ENCODE measurements at places on chromosomes 7 and 10. TPM values are rescaled to one million over a fixed set of nuclear protein-coding genes. Genes with fewer than 3 reads are reported as not detected.

Gene RET
- total RNA-seq: 0.07 TPM

- no peak for DNase-seq
Observed at GRCh38 chr10:47283101-47283630, 16.8 kb upstream of the GDF10 start.

Gene CYP3A4
- total RNA-seq: not detected

Gene CLEC5A
- not detected for total RNA-seq

GRCh38 chr7:158396982-158397862, 190.4 kb downstream of the PTPRN2 start:
- DNase-seq: no peak

- DNase-seq: no peak
Observed at GRCh38 chr10:48745662-48746245, 61.1 kb downstream of the WDFY4 start.

DNA sequence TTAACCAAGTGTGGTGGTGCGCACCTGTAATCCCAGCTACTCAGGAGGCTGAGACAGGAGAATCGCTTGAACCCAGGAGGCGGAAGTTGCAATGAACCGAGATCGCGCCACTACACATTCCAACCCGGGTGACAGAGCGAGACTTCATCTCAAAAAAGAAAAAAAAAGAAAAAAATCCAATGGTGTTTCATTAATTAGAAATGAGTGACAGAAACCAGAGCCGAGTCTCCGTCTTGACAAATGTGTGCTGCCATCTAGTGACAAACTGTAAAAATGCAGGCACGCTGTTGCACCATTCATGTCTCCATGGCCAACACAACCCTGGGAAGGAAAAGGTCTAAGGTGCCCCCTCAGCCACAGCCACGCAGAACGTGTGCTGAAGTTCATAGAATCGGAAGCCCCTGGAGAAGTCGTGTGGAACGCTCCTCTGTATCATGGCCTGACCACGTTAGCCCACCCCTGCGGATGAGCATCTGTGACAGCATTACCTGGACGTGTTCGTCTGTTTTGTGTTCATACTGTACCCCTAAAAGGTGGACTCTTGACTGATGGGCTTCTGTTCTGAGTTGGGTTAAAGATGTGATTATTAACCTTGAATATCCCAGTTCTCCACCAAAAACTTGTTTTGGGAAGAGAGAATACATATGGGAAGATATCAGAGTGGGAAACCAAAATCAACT, 94.9 kb downstream of the LYZL2 start:
- no peak for DNase-seq

- DNase-seq: no peak
Observed at GRCh38 chr7:7789551-7789988, 71.2 kb upstream of the RPA3 start.

Gene GRID2IP
- total RNA-seq: not detected

GRCh38 chr7:94376281-94376680, 18.4 kb upstream of the COL1A2 start:
- DNase-seq: no peak

GRCh38 chr10:61408105-61408504, 45.1 kb downstream of the TMEM26 start:
- DNase-seq: no peak

DNA sequence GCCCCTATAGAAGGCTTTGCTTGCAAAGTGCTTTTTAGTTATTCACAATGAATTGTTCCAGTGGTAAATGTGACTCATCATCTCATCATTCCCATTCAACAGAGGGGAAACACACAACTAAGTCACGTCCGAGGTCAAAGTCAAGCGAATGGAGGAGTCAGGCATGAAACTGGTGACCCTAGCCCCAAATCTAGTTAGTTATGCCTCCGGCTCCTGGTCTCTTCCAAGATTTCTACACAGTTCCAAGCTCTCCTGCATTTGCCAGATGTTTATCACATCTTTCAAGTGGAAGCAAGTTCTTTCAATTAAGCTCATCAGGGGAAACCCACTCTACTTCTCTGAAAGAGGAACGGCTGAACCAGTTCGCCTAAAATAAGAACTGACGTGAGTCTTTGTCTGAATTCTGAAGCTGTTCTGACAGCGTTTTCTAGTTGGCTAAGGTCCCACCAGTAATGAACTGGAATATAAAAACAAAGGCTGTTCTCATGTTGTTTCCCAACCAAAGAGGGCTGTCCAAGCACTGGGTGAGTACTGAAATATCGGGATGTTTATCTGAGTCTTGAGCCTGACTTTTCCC, 140.9 kb upstream of the NRBF2 start:
- DNase-seq: no peak

Gene WIPF3
- total RNA-seq: 0.36 TPM

DNA sequence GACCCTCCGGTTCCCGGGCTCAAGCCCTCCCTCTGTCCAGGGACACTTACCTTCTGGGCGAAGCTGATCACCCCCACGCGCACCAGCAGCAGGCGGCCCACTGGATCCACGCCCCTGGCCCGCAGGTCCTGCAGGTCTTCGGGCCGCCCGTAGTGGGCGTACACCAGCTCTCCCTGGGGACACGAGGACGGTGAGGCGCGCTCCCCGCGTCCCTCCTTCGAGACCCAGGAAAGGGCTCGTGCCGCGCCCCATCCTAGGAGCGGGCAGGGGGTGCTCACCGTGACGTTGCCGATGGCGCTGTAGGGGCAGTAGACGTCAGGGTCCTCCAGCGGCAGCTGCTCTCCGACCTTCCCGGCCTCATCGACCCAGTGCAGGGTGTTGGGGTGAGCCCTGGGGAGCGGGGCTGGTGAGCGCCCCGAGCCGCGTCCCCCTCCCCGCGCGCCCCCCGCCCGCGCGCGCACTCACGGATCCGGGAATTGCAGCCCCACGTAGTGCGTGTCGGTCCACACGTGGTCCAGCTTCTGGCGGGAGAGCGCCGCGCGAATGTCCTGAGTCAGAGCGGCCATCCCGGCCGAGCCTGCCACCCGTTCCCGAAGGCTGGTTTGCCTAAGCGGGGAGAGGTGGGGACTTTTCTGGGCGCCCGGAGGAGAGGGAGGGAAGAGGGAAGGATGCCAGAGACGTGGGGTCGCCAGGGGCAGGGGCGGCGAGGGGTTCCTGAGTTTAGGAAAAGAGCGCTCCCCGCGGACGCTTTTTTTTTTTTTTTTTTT, 8.2 kb downstream of the TFR2 start:
- DNase-seq: no peak

DNA sequence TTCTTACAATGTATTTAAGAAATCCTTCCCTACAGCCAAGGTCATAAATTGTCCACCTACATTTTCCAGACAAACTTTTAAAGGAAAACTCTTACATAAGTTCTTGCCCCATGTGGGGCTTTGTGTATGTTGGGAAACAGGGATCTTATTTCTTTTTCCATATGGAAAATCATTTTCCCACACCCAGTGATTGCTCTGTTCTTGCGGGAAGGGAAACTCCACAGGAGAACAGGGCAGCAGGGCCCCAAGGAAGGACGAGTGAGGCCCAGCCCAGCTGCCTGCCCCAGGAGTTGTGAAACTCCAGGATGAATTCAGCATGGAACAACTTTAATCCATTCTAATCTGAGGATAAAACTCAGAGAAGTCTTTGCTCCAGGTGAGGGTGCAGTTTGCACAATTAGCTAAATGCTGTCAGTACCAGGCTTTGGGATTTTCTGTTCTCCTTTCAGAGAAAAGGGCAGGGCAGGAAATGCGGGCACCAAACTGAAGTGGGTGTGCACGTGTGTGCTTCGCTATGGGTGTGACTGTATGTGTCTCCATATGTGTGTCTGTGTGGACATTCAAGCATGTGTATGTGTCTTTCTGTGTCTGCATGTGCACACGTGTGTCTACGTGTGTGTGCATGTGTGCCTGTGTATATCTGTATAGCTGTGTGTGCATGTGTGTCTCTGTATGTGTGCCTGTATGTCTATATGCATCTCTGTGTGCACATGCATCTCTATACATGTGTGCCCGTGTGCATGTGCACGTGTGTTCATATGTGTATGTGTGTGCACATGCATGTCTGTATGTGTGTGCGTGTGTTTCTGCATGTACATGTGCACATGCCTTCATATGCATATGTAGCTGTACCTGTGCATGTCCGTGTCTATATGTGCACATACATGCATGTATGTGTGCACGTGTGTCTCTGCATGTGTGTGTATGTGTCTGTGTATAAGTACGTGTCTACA, 102.0 kb upstream of the FAM20C start:
- peak; percentile 16 for DNase-seq

Gene CDHR1
- 1.1 TPM for total RNA-seq

GRCh38 chr10:48533951-48534720, 70.7 kb downstream of the ARHGAP22 start:
- no peak for DNase-seq

DNA sequence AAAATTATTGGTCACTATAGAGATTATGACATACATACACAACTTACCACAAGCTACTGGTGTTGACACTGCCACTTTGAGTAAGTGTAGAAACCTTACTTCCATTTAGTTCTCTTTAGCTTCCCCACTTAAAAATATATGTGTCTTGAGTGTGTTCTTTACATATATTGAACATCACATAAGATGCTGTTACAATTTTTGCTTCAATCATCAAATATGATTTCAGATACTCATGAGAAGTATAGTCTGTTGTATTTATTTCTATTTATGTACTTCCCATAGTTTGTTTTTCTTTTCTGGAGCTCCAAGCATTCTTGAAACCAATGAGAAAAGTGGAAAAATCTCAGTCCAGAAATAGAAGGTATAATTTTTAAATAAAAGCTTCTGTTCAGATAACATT, 102.7 kb upstream of the SDK1 start:
- no peak for DNase-seq

Gene PPP1R17
- total RNA-seq: not detected
